ENCODE measurements at places on chromosomes 3 and 15.

GRCh38 chr3:31565288-31565687 lies 32.6 kb downstream of the STT3B start:
- no peak for DNase-seq

DNA sequence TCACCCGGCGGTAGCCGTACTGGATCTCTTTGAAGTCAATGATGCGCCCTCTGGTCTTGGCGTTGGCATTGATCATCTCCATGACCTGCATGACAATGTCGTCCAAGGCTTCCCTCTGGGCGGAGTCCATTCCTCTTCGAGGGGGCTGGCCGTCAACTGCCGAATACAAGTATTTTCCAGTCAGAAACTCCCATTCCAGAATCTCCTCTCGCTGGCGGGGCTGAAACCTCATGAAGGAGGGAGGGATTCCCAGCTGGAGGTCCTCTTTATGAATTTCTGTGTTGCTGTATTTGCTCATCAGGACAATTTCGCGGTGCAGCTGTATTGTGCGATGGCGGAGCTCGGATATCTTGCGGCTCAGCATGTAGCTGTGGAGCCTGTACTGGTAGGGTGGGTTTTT lies 73.4 kb downstream of the CHSY1 start:
- DNase-seq = no peak

- no peak for DNase-seq
These were observed 57.7 kb downstream of the SUMF1 start for GRCh38 chr3:4409415-4409814.

DNA sequence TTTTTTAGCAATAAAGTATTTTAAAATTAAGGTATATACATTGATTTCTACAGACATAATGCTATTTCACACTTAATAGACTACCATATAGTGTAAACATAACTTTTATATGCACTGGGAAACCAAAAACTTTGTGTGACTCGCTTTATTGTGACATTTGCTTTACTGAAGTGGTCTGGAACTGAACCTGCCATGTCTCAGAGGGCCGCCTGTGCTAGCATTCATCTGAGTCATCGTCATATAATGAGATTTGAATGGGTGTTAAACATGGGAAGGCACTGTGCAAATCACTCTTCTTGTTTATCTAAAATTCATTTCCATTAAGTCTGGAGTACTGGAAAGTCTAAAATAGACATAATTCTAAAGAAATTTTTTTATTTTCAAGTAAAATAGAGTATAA lies 12.9 kb downstream of the EIF2AK4 start:
- no peak for DNase-seq

- DNase-seq = no peak
These were observed 63.9 kb downstream of the GLCE start for GRCh38 chr15:69224383-69224782.

GRCh38 chr3:67602816-67603215 lies 51.6 kb downstream of the SUCLG2 start:
- DNase-seq = no peak

DNA sequence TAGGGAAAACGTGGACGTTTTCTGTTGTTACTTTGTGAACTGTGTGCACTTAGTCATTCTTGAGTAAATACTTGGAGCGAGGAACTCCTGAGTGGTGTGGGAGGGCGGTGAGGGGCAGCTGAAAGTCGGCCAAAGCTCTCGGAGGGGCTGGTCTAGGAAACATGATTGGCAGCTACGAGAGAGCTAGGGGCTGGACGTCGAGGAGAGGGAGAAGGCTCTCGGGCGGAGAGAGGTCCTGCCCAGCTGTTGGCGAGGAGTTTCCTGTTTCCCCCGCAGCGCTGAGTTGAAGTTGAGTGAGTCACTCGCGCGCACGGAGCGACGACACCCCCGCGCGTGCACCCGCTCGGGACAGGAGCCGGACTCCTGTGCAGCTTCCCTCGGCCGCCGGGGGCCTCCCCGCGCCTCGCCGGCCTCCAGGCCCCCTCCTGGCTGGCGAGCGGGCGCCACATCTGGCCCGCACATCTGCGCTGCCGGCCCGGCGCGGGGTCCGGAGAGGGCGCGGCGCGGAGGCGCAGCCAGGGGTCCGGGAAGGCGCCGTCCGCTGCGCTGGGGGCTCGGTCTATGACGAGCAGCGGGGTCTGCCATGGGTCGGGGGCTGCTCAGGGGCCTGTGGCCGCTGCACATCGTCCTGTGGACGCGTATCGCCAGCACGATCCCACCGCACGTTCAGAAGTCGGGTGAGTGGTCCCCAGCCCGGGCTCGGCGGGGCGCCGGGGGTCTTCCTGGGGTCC lies at the start of gene TGFBR2:
Gene TGFBR2, plus strand, starts transcription at position 301 of the 731 bp plus-strand sequence. Its CDS starts 283 bp downstream, at position 584.
- DNase-seq = peak; percentile 60

DNA sequence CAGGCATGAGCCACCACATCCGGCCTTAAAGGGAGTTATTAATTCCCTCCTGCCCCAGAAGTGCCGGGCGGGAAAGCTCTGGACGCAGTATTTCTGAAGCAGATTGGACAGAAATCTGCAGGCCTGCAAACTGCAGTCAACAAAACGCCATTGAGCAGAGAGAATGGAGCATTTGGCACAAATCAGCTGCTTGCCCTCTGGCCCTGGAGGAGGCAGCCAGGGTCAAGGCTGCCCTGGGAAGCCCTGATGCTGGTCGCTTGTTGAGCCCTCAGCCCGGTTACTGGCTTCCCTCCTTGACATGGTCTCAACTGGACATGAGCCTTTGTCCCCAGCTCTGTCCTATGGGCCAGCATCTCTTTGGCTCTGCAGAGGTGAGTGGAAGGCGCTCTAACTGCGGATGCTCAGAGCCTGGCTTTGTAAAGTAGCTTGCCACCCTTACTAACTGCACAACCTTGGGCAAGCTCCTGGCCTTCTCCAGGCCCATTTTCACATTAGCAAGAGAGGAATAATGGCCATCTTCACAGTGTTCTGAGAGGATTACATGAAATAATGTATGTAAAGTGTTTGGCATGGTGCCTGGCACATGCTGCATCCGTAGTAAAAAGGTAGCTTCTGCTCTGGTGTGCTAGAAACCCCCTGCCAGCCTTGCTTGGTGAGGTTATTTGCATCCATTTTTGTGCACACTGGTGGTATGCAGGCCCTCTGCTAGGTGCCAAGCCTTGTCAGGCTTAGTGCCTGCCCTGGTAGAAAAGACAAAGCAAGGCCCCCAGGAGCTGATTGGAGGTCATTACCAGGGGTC lies 4.1 kb downstream of the SEMA4B start:
- no peak for DNase-seq

- no peak for DNase-seq
These were observed 131.5 kb downstream of the TRIM42 start for GRCh38 chr3:140809316-140809715.

GRCh38 chr15:75170711-75171341 lies 30.9 kb upstream of the C15orf39 start:
- no peak for DNase-seq

- DNase-seq = no peak
These were observed 37.7 kb downstream of the TM4SF4 start for GRCh38 chr3:149512073-149512782.

- no peak for DNase-seq
These were observed 10.3 kb downstream of the CCDC54 start for GRCh38 chr3:107387555-107387954.

GRCh38 chr3:138987181-138987580 lies 18.9 kb downstream of the PRR23A start:
- DNase-seq = no peak

DNA sequence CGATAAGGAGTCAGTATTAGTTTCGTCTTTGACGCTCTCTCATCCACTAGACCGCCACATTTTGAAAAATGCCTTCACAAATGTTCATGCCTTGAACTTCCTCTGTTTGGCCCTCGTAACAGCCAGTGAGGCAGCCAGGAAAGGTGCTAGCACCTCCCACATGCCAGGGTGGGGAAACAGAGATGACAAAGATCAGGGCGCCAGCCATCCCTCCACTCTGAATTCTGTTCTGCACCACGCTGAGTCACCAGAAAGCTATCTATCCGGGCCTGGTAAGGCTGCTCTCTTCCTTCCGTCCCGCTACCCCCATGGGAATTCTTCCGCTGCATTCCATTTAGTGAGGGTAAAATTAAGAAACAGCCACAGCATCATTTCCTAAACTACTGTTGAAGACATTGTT lies 31.3 kb upstream of the BCL2L10 start:
- no peak for DNase-seq

DNA sequence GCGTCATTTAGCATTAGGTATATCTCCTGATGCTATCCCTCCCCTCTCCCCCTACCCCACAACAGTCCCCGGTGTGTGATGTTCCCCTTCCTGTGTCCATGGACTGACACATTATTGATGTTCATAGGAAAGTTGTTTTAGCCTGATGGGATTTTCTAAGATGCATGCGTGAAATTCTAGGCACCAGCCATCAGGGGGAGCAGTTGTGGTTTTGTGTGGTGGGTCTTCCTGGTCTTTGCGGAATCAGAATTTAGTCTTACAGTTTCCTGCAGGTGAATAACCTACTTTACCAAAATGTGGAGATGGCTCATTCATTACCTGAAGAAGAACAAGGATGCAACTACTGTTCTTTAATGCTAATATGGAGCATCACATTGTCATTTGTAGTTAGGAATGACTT lies 455.0 kb upstream of the THBS1 start:
- DNase-seq = no peak

GRCh38 chr3:133970916-133971315 lies 58.8 kb downstream of the SLCO2A1 start:
- DNase-seq = no peak

- DNase-seq = no peak
These were observed 471.4 kb downstream of the RAP2B start for GRCh38 chr3:153633407-153633806.

DNA sequence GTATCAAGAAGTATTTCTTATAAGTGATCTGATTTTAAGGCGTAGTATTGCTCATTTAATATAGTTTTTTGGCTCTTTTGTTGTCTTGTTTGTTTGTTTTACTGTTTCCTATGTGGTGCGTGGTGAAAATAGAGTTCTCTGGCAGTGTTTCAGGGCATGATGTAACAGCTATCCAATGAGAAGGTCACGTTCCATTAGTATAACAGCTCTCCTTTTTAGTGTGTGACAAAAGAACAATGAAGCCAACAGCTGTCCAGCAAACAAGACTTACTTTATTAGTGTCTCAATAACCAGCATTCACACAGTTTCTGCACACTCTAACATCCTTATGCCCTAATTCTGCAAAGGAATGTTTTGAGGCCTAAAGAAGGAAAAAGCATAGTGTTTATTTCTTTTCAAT lies 127.9 kb downstream of the SLC25A26 start:
- DNase-seq = no peak

DNA sequence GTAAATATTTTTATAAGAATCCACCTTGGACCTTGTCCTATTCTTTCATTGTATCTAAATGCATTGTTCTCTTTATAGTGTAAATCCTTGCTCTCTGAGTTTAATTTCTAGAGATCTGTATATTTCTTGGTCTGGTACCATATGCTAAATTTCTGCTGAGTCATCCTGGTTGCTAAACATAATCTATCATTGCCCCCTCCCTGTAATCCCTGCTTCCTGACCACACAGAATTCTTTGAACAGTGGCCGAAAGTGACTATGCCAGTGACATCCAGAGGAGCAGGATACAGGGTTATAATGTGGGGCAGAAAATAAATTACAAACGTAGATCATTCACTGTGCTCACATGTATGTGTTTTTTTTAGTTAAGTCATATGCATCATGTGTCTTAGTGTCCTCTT lies 143.1 kb downstream of the DIPK2A start:
- no peak for DNase-seq

- no peak for DNase-seq
These were observed 38.6 kb downstream of the HACD2 start for GRCh38 chr3:123546133-123546755.

DNA sequence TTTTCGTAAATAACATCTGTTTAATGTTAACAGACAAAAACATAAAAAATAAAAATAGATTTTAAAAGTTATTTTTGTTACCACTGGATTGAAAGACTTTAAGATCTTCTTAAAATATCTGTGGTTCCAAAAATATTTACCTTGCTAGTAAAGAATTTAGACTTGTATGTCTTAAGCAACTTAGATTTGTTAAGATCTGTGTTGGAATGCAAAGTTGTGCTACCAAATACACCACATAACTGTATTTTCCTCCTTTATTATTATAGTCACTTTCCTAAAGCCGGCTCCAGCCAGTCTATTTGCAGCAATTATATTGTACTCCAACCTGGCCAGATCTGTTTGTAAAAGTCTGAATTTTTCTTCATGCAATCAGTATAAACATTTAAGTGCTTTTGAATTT lies 63.7 kb downstream of the SPRED1 start:
- DNase-seq = no peak

DNA sequence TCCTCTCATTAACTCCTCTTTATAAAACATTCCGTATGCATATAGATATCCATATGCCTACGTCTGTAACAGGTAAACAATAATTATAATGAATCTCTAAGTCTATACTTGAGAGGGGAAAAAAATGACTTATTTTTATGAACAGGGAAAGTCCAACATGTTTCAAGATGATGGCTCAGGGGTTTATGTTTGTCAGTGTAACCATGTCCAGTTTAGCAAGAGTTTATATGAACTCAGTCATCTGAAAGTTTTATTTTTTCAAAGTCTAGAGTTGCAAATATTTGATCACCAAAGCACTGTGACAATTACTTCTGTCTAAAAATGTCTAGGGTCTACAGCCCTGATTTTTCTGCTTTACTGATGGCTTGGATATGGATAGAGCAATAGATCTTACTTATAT lies 559.4 kb upstream of the KCNMB2 start:
- no peak for DNase-seq

- DNase-seq = no peak
These were observed 27.6 kb downstream of the PLXNB1 start for GRCh38 chr3:48402281-48402732.

GRCh38 chr3:103794656-103795055 lies 1359.8 kb downstream of the ZPLD1 start:
- DNase-seq = no peak

DNA sequence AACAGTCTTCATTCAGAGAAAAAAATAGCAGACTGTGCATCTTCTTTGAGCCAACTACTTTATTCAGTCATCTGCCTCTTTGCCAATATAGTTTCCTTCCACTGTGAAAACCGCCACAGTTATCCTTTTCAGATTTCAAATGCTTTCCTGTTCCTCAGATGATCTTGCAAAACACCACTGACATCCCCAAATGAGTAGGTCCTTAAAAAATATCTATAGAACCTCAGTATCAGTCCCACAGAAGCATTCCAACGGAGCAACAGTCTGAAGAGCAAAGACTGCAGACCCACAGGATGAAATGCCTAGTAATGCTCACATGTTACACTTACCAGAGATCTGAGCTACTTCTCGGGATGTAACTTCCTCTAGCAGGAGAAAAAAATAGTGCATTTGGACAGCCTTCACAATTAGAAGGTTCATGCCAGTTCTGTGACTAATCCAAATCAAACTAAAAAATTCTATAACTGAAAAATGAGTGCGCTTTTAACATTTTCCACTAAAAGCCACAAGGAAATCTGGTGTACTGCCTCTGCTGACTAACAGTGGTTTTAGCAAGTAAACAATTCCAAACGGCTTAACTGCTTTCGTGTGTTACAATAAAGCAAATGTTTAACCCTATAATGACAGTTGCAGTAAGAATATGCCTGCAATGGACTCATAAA lies at the start of gene ANKRD28:
Gene ANKRD28, minus strand, starts transcription at position 338 of the 662 bp plus-strand sequence. CDS start 1,458 bp downstream, outside the sequence.
- DNase-seq = no peak

DNA sequence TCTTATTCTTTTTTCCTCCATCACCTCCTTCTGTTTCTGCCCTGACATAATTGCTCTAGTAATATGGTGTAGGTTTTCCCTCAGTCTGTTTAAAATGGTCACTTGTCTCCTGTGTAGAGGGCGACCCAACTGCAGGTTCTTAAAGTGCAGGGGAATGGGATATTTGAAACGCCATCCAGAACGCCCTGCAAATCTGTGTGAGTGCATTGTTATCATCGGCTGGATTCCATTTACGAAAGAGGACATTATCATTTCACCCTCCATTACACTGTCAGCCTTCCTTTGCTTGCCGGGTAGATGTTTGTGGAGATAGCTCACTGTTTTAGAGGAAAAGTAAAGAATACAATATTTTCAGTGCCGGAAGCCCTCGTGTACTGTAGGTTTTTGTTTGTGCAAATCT lies 354.0 kb downstream of the LRTM1 start:
- DNase-seq = no peak
